ENCODE measurements at places on chromosomes 1 and 21.

DNA sequence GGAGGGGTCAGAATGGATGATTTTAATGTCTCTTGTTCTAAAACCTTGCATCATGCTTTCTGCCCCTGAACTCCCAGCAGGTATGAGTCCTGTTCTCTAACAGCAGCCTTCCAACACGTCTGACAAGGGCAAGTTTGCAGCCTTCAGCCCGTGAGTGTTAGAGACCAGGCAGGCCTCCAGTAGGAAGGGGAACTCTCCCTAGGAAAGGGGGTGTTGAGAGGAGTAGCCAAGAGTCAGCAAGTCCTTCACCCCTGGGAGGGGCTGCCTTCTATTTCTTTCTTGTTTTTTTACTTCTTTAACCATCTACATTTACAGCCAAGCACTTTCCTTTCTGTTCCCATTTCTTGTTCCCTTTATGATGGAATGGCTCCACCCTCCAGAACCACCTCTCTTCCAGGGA is 14.2 kb downstream of the BATF3 start:
- DNase-seq, result no peak

DNA sequence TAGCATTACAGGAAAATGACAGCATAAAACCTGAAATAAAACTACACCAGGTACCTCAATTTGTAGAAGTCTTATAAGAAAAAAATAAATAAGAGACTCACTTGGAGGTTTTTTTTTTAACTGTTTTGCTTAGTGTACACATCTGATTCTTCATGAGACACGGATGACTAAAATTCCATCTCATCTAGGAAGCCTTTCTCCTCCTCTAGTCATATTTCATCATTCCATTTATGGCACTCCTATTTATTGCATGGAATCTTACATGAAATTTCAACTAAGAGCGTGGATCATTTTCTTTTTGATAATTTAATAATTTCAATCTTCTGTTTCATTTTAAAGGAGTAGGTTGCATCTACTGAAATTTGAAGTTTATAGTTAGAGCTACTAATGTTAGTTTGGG is 1.6 kb upstream of the PTGS2 start:
- no peak for DNase-seq

DNA sequence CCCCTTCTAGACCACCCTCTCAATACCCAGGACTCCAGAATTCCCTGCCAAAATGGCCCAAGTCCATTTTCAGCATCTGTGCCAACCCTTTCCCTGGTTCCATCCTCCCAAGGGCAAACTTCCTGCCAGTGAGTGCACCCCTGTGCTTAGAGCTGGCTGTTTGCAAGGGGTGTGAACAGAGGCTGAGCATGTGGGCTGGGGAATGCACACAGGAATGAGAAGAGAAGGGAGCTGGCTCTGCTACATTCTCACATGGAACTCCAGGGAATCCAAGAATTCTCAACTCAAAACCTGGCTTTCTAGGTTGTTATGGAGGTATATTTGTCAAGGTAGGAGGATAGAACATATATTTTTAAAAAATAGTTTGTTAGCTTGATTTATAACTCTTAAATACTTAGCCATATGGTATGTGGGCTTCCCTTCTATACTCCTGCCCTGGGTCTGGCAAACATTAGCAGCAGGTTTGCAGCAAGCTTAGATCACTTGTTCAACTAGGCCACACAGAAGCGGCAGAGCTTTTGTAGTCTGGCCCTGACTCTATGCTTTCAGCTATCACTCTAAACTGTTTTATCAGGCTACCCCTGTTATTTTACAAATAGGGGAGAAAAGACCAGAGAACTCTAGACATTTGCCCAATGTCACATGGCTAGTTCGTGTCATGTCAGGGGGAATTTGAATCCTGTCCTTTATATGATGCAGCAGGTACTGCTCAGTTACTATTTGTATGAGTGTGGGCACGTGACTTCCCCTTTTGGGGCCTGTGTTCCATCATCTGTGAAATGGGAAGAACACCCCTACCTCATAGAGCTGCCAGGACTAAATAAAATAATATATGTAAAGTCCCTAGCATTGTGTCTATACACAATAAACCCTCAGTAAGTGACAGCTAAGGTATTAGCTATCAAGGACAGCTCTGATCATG is 8.1 kb upstream of the STMN1 start:
- DNase-seq, result no peak

DNA sequence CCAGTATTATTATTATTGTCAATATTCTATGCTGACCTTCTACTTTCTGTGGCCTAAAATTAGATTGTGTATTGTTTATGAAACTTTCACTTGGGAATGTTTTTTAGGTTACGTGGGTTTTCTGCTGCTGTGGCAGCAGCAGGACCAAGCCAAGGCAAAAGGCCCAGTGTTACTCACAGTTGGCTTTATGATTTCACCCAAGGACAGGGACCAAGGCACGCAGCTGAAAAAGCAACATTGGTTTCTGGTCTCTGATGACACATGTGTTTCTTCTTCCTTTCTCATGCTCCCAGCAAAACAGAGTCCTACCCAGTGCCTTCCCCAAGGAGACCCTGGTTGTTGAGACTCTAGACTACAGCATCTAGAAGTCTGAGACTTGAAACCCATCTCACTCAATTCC is 413.7 kb downstream of the SETD4 start:
- no peak for DNase-seq

- no peak for DNase-seq
These were observed 8.5 kb upstream of the WDR47 start for GRCh38 chr1:109050228-109050995.

- DNase-seq, result no peak
These were observed 712.0 kb downstream of the USP25 start for GRCh38 chr21:16441789-16442188.

DNA sequence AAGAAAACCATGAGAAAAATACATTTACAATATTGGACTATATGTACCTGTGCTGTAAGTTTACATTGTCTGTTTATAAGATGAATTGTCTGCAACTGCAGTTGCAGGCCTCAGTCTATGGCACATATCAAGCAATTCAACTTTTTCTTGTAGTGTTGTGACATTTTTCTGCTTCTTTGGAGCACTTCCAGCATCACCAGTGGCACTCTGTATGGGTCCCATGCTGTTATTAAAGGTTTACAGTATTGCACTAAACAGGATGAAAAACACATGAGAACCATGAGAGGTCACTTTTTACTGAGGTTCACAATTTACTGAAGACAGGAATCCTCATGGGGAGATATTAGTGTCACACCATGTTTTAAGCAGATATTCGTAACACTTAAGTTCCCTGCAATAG is 118.6 kb downstream of the GRIK1 start:
- DNase-seq, result no peak

DNA sequence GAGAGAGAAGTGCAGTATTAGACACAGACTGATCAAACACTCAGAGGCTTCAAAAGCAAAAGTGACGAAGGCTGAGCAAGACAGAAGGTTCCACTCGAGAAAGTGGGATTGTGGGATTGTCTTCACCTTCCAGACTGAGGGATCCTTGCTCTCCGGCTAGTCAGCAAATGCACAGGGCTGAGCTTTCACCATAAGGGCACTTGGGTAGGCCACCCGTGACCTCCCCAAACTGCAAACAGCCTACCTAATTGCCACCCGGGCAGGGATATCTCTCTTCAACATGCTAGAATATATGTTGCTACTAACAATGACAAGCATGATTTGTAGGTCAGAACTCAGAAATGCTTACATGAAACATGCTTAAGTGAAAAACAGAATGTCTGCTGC is 35.3 kb upstream of the RIPK4 start:
- no peak for DNase-seq

DNA sequence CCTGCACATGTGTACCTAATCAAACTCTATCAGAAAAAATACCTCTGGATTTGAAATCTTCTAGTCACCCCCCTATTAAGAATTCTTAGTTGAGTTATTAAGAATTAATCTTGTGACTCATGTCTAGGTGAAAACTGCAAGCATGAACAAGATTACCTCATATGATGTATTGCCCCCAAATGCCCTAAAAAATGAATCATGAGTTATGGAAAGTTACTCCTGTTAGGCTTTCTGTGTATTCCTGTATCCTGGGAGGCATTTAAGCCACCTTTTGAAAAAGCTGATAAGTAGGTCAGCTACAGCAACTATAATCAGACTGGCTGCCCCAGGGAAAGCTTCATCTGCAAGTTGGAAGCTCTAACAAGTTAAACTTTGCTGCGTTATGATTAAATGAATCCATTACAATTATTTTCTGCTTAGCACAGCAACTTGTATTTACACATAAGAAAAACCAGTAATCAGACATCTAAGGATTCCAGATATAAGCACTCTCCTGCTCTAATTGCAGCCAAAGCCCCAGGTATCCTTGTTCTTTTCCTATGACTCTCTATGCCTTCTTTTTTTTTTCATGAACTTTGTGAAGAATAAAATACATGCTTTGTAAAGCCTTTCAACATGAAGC is 147.7 kb downstream of the NTPCR start:
- peak; percentile 37 for DNase-seq

DNA sequence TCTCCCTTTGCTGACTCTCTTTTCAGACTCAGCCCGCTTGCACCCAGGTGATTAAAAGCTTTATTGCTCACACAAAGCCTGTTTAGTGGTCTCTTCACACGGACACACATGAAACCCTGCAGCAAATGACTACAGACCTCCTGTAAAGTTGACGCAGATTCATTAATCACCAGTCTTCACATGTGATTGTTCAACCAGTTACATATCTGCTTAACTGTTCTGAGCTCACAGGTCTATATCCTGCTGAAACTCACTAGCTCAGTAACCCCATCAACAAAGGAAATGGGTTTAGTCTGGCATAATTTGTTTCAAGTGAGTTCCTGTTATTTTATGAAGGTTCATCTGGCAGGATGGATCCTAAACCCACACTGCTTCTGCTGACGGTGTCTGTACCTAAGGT is 68.4 kb upstream of the GJA8 start:
- no peak for DNase-seq

DNA sequence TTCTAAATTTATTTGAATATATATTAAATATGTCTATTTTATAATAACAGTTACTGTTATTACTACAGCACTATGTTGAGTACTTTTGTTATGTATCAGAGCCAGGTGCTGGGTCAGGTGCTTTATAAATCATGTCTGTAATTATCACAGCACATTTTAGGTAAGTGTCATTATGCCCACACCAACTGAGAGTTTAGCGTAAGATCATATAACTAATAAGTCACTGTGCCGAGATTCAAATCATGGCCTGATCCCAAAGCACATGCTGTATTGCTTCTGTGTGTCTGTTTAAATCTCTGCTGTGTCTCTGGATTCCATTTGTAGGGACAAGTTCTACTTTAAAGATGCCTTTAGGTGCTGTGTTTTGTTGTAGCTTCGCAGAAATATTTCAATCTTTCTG is 1.9 kb downstream of the GPSM2 start:
- DNase-seq, result no peak
